Tibial nerve (tissue), 4 donors: ENCODE measurements at places on chromosomes 16 and 17. TPM values are rescaled to one million over a fixed set of nuclear protein-coding genes. Genes with fewer than 3 reads are reported as not detected.

- no peak overlapping the region for H3K27ac ChIP-seq
- H3K4me3 ChIP-seq = no peak overlapping the region
- no peaks in the 10 kb centered on the region for H3K4me1 ChIP-seq
- H3K36me3 ChIP-seq = peaks cover 51% of the 10 kb centered on the region
- no peaks in the 10 kb centered on the region for H3K27me3 ChIP-seq
Observed at GRCh38 chr17:7190276-7190917, 11.2 kb upstream of the ASGR1 start.

GRCh38 chr17:17749921-17750320 is 68.7 kb downstream of the RAI1 start:
- H3K27ac ChIP-seq = no peak overlapping the region
- H3K4me1 ChIP-seq = no peaks in the 10 kb centered on the region
- no peaks in the 10 kb centered on the region for H3K36me3 ChIP-seq
- H3K27me3 ChIP-seq = no peaks in the 10 kb centered on the region
- H3K4me3 ChIP-seq = no peak overlapping the region
- DNase-seq = peak; percentile 40

DNA sequence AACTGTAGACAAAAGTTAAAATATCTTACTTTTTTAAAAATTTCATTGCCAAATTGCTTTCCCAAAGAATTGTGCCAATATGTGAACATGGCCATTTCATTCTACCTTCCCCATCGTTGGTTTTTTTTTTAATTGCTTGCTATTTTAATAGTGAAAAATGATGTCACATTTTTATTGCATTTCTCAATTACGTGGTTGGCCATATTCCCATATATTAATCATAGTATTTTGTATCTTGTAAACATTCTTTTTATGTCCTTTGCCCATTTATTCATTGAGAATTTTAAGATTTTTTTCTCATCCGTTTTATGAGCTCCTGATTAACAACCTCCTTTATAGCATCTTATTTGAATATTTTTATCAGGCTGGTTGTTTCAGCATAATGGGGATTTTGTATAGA is 7.2 kb downstream of the OMG start:
- H3K27me3 ChIP-seq = no peaks in the 10 kb centered on the region
- no peaks in the 10 kb centered on the region for H3K4me1 ChIP-seq
- DNase-seq = no peak
- H3K4me3 ChIP-seq = no peak overlapping the region

CLDN6 gene
- not detected for total RNA-seq

GDPD1 gene
- 10.7 TPM for total RNA-seq
